ENCODE measurements at places on chromosomes 12 and 14. TPM values are rescaled to one million over a fixed set of nuclear protein-coding genes. Genes with fewer than 3 reads are reported as not detected.

PLEKHG7 gene
- total RNA-seq = not detected

ASCL1 gene
- total RNA-seq = not detected

TMPRSS12 gene
- total RNA-seq = not detected

OR6J1 gene
- not detected for total RNA-seq
